ENCODE measurements at places on chromosomes 4 and X. TPM values are rescaled to one million over a fixed set of nuclear protein-coding genes. Genes with fewer than 3 reads are reported as not detected.

Gene KDR
- not detected for total RNA-seq

DNA sequence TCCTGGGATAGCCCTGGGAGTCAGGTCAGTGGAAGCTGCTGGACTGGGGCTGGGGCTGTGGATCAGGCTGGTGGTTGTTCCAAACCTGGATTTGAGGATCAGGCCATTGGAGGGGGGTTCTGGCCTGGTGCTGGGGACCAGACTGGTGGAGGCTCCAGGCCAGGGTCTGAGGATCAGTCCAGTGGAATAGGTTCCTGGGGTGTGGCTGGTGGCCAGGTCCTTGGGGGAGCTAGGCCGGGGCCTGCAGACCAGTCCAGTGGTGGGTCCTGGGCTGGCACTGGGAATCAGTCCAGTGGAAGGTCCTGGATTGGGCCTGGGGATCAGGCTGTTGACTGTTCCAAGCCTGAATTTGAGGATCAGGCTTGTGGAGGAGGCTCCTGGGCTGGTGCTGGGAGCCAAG, 8.0 kb downstream of the ARMCX4 start:
- H3K27ac ChIP-seq: no peak overlapping the region
- H3K36me3 ChIP-seq: no peaks in the 10 kb centered on the region
- no peak overlapping the region for H3K4me3 ChIP-seq
- H3K27me3 ChIP-seq: no peaks in the 10 kb centered on the region

DNA sequence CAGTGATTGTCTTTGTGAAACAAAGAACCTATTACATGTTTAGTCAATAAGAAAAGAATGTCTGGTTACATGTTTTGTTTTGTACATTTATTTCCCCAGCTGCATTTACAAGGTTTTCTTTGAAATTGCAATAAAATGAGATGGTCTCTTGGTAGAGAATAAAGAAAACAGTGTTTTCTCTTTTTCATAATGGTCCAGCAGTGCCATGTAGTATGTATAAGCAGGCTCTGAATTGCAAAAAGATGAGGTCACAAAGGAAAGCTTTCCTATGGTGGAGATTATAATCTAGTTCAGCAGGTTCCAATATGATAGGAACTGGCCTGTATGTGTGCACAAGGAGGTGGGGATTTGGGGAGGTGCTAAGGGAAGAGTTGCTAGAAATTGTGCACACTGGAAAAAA, 1417.3 kb downstream of the STIM2 start:
- DNase-seq: no peak
- no peaks in the 10 kb centered on the region for H3K36me3 ChIP-seq
- no peaks in the 10 kb centered on the region for H3K4me1 ChIP-seq
- no peak overlapping the region for H3K4me3 ChIP-seq

Gene GYPE
- 0.79 TPM for total RNA-seq

DNA sequence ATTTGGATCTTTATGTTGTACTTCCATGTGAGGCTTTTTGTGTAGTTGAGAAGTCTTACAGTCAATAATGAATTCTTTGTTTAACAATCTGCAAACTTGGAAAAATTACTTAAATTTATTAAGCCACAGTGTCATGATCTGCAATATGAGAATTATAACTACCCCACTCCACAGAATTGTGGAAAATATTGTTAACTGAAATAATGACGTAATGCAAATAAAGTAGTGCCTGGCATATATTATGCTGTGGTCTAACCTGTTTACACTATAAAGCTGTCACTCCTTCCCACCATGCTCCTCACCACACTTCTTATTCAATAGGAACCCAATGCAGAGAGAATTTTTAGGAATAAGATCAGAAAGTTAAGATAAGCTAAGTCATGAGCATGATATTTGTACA, 632.1 kb upstream of the GALNTL6 start:
- no peaks in the 10 kb centered on the region for H3K4me1 ChIP-seq
- no peak overlapping the region for H3K27ac ChIP-seq
- no peak overlapping the region for H3K4me3 ChIP-seq

GRCh38 chr4:76012388-76012801, 5.1 kb upstream of the CXCL9 start:
- H3K4me3 ChIP-seq: no peak overlapping the region
- H3K36me3 ChIP-seq: no peaks in the 10 kb centered on the region
- no peak overlapping the region for H3K27ac ChIP-seq
- H3K4me1 ChIP-seq: peaks cover 8% of the 10 kb centered on the region
- H3K27me3 ChIP-seq: peaks cover 36% of the 10 kb centered on the region

Gene CFAP47
- total RNA-seq: not detected

GRCh38 chr4:139175646-139176301, 1.2 kb downstream of the ELF2 start:
- H3K4me3 ChIP-seq: peak overlapping the region; percentile 95
- DNase-seq: no peak
- peaks cover 38% of the 10 kb centered on the region for H3K4me1 ChIP-seq
- H3K27ac ChIP-seq: no peak overlapping the region
- no peaks in the 10 kb centered on the region for H3K36me3 ChIP-seq
